Activated T-cell treated with anti-CD3 and anti-CD28 coated beads for 1 hour (primary cell): ENCODE measurements at places on chromosomes 13 and 19.
A peak's percentile ranks its signal among the peaks of the same experiment; 100 is the strongest.

- no peak for DNase-seq
Measured at GRCh38 chr19:42345191-42345812, 19.9 kb downstream of the MEGF8 start.

DNA sequence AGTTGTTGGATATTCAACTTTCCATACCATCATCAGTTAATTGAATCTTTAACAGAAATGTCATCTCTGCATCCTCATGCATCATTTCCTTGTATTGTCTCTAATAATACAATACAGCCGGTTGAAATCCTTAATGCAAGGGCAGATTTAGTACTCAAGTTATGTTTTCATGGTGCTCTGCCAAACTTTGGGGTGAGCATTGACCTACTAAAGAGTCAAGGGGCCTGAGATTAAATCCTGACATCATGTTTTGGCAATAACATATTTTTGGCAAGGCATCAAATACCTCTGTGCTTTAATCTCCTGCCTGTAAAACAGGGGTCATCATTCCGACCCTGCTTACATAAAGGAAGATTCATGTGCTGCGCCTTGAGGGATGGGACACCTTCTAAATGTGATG is 42.7 kb upstream of the ABCC4 start:
- no peak for DNase-seq

- no peak for DNase-seq
Measured at GRCh38 chr19:10061717-10062310, 24.3 kb upstream of the SHFL start.

GRCh38 chr13:30523211-30523610 is 57.5 kb upstream of the HMGB1 start:
- no peak for DNase-seq

GRCh38 chr13:86020351-86021002 is 221.3 kb upstream of the SLITRK6 start:
- no peak for DNase-seq

GRCh38 chr19:13996928-13997630 is 9.0 kb downstream of the RFX1 start:
- DNase-seq = no peak

DNA sequence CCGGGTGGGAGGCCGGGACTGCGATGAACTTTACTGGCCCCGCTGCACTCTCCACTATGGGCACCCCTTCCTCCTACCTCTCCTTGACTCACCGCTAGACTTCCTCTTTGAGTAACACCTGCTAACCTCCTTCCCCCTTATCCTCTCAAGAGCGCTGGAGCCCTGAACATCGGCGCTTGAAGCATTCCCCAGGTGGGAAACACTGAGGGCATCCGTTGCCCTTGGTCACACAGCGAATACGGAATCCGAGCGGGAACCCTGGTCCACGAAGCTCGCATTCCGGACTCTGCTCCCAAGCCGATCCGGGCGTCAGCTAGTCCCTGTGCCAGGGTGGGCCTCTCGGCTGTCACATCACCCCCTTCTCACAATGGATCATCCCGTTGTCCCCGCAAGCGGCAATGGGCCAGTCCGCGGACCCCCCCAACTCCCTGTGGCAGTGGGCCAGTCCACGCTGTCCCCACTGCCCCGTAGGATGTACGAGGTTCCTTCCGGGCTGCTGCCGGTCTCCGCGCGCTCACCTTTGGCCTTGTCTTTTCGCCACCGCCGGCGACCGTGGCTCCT is 4.2 kb downstream of the LIPE start:
- DNase-seq = peak; percentile 39

DNA sequence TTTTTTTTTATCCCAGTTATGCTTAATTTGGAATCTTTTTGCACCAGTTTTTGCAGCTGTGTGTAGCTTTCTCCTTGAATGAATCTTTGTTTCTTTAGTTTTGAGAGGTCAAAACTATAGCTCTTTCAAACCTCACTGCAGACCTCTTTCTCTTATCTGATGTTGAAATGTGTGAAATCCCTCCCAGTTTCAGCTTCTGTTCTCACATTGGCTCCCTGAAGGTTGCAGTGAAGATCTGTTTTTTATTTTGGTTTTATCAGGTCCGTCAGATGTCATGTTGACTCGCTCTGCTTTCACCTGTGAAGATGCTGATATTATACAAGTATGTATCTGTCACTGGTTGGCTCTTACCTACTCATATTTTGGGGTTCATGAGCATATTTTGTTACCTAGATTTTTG is 372.0 kb downstream of the RFC3 start:
- DNase-seq = no peak
